Effector CD8-positive, alpha-beta T cell (primary cell): ENCODE measurements at places on chromosomes 2 and 18.

DNA sequence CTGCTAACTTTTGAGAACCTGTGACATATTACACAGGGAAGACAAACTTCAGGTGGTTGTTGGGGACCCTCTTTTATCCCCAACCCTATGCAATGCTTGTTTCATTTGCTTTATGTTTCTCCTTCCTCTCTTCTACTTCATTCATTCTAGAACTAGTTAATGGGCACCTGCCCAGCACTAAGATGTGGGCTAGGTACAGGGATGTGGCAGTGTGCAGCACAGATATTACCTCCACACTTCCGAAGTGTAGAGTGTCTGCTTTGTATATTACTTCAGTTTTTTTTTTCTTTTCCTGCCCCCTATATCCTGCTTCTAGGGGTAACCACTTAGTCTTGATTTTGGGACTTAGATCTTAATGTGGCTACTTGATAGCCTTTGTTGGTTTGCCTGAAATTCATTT is 35.1 kb downstream of the CD28 start:
- DNase-seq = no peak

DNA sequence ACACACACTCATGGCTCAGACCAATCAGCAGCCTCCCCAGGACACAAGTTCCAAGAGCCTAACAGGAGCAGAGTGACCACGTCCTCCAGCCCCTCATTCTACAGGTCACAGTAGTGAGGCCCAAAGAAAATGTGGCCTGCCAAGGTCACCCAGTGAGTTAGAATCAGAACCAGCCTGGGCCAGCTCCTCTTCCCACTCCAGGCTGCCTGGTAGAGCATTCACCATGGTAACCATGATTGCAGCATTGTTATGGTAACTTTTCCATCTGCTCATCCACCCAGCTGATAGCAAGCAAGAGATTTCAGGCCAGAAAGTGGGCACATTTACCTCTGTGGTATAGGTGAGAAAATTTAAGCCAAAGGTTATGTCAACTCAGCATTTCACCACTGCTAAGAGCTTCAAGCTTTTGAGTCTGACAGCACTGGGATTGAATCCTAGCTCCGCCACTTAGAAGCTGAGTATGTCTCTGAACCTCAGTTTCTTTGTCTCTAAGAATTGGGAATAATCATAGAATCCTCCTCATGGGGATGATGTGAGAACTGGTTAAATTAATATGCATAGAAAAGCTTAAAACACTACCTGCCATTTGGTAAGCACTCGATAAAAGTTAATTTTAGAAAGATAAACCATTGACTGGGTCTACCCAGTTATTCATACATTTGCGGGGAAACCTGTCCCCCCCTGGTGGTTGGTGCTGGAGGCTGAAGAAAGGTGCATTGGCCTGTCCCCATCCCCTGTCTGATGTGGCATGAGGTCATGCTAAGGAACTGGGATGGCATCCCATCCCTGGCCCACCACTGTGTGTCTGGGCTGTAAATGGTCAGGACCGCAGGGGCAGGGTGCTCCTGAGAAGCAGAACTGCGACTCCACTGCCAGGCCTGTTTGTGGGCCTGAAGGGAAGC is 181.5 kb downstream of the KLHL29 start:
- peak; percentile 14 for DNase-seq

GRCh38 chr18:24817587-24818371 is 357.3 kb downstream of the HRH4 start:
- no peak for DNase-seq

GRCh38 chr2:190615555-190616200 is 33.2 kb upstream of the NAB1 start:
- DNase-seq = no peak

- no peak for DNase-seq
These were observed 93.5 kb upstream of the MAPRE2 start for GRCh38 chr18:34947711-34948125.

- no peak for DNase-seq
These were observed 125.5 kb downstream of the IRS1 start for GRCh38 chr2:226674123-226674522.
